ENCODE measurements at places on chromosomes 16 and 17.

GRCh38 chr17:43829738-43830137 lies 3.2 kb downstream of the MPP3 start:
- no peak for ATAC-seq

- no peak for ATAC-seq
Observed at GRCh38 chr17:43449470-43450248, 34.1 kb upstream of the DHX8 start.

DNA sequence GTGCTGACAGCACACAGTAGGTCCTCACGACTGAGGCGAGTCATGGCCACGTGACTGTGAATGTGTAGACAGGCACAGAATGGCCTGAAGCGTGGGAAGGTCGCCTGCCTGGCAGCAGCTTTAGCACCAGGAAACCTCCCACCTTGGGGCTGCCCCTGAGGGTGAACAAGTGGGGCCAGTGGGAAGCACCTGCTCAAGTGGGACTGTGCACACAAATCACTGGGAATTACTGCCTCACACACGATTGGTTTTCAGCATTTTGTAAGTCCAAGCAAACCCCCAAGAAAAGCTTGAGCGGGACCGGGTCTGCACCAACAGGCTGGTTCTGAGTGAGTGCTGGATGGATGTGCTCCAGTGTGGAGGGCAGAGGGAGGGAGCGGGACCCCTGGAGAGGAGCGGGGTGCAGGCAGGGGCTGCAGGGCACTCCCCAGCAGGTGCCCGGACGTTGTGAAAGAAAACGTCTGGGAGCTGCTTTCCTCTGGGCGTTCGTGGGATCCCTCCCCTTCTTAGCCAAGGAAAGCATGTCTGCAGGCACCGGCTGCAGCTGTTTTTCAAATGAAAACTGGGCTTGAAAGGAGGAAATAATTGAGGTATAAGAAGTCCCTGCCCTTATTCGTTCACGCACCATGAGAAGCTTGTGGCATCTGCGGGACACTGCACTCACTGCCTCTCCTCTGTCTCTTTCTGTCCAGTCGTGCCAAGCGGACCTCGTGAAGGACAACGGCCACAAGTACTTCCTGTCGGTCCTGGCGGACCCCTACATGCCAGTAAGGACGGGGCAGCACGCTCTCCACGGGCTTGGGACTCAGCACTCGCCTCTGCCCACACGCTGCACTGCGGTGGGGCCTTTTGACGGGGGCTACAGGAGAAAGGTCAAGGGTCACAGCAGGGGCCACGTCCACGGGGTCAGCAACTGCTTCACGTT lies 111.7 kb upstream of the CHMP6 start:
- ATAC-seq: no peak

DNA sequence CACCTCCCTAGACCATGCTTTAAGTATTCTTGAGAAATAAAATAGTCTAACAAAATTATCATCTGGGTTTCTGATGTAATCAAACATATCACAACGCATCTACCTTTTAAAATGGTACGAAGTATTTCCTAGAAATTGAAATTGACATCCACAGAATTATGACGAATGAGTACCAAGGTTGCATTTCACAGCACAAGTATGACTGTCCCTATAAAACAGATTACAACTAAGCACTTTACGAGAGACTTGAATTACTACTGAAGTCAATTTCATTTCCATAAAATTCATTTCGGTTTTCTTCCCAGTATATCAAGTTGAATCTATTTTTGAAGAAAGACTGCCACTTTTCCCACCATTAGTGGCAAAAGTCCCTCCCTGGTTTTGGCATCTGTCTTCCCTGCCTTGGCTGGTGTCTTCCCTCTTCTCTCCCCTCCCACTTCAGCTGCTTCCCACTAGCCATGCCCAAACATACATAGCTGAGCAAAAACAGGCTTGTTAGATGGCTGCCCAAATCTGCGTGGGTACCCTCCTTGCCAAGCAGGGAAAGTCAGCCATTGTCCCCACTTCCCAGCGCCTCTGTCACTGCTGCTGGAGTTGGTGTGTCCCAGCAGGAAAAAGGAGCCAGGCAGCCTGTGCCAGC lies 29.2 kb downstream of the DNAH9 start:
- no peak for ATAC-seq

DNA sequence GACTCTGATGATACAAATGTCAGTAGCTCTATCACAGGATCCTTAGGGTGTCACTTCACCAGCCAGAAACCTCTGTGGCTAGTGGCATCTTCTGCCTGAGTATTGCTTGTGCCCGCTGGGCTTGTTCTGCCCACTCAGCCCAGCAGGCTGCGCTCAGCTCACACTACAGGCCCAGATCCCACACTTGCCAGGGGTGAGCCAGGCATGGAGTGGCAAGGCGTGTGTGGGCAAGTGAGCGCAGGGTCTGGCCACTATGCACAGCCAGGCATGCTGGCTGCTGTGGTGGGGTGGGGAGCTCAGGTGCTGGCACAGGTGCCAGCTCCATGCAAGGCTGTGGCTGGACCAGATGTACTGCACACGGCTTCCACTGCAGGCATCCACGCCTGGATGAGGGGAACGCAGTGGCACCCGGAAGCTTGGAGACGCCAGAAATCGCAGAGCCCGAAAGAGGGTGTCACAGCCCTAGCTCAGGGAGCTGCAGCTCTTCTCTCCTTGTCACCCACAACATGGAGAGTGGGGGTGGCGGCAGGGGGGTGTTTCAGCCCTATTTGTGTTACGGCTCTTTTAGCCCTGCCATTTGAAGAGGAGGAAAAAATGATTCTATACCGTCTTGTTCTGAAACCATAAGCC lies 10.2 kb downstream of the CFAP97D1 start:
- no peak for ATAC-seq
